ENCODE measurements at places on chromosomes 2 and 18. TPM values are rescaled to one million over a fixed set of nuclear protein-coding genes. Genes with fewer than 3 reads are reported as not detected.

DNA sequence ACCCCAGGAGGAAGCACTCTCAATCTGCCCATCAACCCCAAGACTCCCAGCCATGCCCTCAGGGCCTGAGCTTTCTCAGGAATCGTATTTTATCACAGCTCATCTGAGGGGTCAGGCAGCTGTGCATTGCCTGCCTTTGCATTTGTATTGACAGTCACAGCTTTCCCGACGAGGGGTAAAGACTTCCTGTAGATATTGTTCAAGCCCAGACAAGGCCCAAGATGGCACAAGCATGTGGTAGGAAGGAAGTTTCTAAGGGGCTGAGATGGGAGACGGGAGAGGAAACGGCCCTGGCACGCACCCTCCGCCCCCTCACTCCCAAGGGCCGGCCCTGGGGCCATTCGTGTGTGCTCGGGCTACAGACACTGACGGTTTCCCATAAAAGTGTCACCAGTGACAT lies 34.2 kb upstream of the PRLH start:
- no peak for DNase-seq
- no peaks in the 10 kb centered on the region for H3K4me1 ChIP-seq
- no peak overlapping the region for H3K4me3 ChIP-seq
- no peaks in the 10 kb centered on the region for H3K27me3 ChIP-seq

- H3K4me3 ChIP-seq, result no peak overlapping the region
- no peaks in the 10 kb centered on the region for H3K27me3 ChIP-seq
- peaks cover 41% of the 10 kb centered on the region for H3K36me3 ChIP-seq
- peak overlapping the region; percentile 46 for H3K27ac ChIP-seq
Observed at GRCh38 chr18:261398-262073, 6.3 kb downstream of the THOC1 start.

DNA sequence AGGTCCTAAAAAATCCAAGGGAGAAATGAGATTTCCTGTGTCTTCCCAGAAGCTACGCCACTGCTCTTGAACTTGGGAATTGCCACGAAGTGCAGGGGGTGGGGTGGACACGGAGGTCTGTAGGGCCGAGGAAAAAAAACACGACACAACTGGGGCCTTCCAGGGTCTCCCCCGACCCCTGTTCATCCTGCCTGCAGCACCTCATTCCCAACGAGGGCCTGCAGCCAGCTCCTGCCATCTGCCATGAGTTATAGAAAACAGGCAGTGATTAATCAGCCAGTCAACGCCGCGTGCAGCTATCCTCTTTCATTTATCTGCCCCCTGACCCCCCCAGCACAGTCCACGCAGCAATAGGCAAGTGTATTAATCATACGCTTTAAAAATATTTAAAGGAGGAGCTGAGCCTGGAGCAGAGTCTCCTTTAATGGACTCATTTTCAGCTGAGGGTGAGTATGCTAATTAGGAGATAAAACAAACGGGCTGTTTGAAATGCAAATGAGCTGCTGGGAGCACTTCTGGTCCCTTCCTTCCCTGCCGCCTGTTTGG lies 209.9 kb downstream of the TFCP2L1 start:
- H3K4me1 ChIP-seq, result peaks cover 4% of the 10 kb centered on the region
- H3K27me3 ChIP-seq, result peaks cover 6% of the 10 kb centered on the region
- peak; percentile 92 for DNase-seq
- H3K27ac ChIP-seq, result no peak overlapping the region
- no peaks in the 10 kb centered on the region for H3K36me3 ChIP-seq
- peak overlapping the region; percentile 20 for H3K4me3 ChIP-seq

Gene CDH2
- 267 TPM for total RNA-seq

DNA sequence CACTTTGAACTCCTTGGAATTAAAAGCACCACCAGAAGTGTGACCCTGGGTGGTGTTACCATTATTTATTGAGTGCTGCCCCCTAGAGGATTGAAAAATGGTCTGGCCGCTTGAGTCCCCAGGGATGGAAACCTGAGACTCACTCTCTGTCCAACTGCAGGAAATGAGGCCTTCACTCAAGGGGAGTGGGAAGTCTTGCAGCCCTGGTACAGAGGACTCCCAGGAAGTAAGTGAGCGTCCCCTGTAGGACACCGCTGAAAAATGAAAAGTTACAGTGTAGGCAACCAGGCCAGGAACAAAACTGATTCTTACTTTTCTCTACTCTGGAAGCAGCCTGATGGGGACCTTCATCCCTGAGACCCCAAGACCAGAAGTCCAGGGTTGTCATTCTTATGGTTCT lies 2.2 kb upstream of the NRP2 start:
- no peak overlapping the region for H3K4me3 ChIP-seq
- no peaks in the 10 kb centered on the region for H3K36me3 ChIP-seq
- no peaks in the 10 kb centered on the region for H3K27me3 ChIP-seq
- H3K27ac ChIP-seq, result no peak overlapping the region
- DNase-seq, result peak; percentile 90
- peaks cover 16% of the 10 kb centered on the region for H3K4me1 ChIP-seq

DNA sequence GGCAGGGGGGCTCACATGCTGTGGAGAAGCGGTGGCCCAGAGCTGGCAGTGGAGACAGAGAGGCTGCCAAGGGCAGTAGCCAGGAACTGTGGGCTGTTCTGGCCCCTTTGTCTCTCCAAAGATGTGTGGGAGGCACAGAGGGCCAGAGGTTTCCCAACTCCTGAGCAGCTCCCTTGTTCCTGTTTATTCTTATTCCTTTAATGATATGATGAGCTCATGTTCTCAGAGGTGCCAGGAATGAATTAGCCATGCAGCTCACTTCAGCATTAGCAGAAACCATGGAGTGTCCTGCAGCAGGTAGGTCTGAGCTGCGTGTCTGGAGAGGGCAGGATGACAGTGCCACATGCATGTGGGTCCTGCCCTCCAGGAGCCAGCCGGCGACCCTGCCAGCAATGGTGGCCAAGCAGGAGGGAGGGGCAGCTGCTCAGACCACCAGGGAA lies 77.9 kb upstream of the FZD7 start:
- no peaks in the 10 kb centered on the region for H3K36me3 ChIP-seq
- peaks cover 81% of the 10 kb centered on the region for H3K27me3 ChIP-seq
- H3K27ac ChIP-seq, result no peak overlapping the region
- H3K4me3 ChIP-seq, result no peak overlapping the region

Gene KCNIP3
- 3.6 TPM for total RNA-seq

GRCh38 chr2:33363325-33364298 lies 112.8 kb upstream of the RASGRP3 start:
- H3K27ac ChIP-seq, result no peak overlapping the region
- no peaks in the 10 kb centered on the region for H3K4me1 ChIP-seq
- DNase-seq, result no peak
- H3K4me3 ChIP-seq, result no peak overlapping the region

DNA sequence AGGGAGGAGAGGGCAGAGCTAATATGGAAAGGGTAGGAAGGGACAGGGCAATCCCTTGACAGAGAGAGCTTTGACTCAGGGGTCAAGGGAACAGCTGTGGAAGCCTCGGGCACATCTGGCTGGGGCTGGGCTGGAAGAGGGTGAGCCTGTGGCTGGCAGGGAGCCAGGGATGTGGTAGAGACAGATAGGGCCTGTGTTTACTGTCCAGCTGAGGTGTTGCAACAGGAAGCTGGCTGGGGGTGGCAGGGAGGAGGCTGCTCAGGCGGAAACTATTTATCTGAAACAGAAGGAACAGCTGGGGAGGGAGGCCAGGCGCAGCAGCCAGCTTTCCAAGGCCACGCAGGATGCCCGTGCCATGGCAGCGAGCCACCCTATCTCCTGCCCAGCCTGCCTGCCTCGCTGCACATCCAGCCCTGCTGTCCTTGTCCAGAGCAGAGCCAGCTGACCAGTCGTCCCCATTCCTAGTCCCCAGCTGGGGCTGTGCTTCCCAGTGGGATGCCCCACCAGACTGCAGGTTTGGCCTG lies 264.7 kb downstream of the CYP26B1 start:
- H3K36me3 ChIP-seq, result no peaks in the 10 kb centered on the region
- no peak overlapping the region for H3K4me3 ChIP-seq
- H3K27ac ChIP-seq, result no peak overlapping the region
- no peak for DNase-seq
- no peaks in the 10 kb centered on the region for H3K4me1 ChIP-seq

GRCh38 chr2:83143946-83144345 lies 1315.1 kb downstream of the SUCLG1 start:
- no peak overlapping the region for H3K27ac ChIP-seq
- H3K27me3 ChIP-seq, result no peaks in the 10 kb centered on the region
- DNase-seq, result no peak

GRCh38 chr2:170262806-170263205 lies 84.9 kb downstream of the MYO3B start:
- H3K27ac ChIP-seq, result no peak overlapping the region
- no peaks in the 10 kb centered on the region for H3K4me1 ChIP-seq
- DNase-seq, result no peak
- no peak overlapping the region for H3K4me3 ChIP-seq
- no peaks in the 10 kb centered on the region for H3K36me3 ChIP-seq

GRCh38 chr2:122736279-122736678 lies 980.8 kb downstream of the TSN start:
- H3K27me3 ChIP-seq, result no peaks in the 10 kb centered on the region
- H3K36me3 ChIP-seq, result no peaks in the 10 kb centered on the region
- peak; percentile 62 for DNase-seq

DNA sequence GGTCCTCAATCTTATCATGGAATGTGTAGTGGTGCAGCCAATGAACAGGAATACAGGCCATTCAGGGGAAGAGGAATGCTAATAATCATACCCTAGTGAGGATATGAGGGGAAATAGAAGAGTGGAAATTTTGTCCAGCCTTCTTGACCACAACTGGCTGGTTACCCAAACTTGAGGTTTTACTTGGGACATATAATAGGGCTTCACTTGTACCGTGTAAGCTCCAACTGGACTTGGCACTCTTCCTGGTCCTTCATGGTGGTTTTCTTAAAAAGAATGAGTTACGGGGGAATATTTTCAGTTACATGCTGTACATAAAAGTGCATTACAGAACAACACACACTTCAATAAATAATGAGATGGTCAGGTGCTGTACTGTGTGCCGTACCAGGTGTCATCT lies 234.9 kb upstream of the RASGRP3 start:
- H3K36me3 ChIP-seq, result peaks cover 8% of the 10 kb centered on the region
- peaks cover 8% of the 10 kb centered on the region for H3K4me1 ChIP-seq
- peak overlapping the region; percentile 28 for H3K27ac ChIP-seq
- peak; percentile 82 for DNase-seq
- H3K27me3 ChIP-seq, result no peaks in the 10 kb centered on the region

DNA sequence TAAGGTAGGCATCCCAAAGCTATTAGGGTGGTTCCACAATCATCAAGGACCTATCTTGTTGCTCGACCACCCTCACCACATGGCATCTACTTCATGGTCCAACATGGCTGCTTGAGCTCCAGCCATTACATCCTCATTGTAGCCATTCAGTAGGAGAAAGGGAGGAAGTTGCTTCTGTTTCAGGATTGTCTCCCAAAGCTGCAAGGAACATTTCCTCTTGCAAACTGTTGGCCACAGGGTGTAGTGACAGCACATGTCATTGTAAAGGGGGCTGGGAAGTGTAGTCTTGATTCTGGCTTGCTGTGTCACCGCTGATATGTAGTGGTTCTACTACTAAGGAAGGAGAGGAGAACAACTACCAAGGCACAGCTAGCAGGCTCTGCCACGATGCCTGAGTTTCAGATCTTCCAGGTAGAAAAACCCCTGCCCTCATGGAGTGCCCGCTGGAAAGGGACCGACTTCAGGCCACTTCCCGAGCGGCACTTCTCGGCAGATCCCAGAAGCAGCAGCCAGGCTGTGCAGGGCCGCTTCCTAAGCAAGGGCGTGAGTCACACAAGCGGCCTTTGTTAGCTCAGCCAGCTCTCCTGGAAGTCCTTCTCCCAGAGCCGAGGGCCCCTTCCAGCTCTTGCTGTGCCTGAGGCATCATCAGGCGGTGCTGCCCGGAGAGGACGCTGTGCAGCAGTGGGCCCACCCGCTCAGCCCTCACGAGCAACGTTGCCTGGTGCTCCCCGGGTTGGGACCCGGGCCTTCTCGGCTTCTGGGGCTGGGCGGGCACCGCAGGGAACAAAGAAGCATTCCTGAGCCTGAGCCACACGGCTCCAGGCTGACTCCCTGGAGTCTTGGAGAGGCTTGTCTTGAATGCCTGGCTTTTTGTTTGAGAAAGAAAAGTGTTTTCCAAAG lies 58.2 kb downstream of the HS6ST1 start:
- no peak for DNase-seq
- no peak overlapping the region for H3K27ac ChIP-seq
- no peaks in the 10 kb centered on the region for H3K4me1 ChIP-seq
- no peak overlapping the region for H3K4me3 ChIP-seq
- H3K36me3 ChIP-seq, result no peaks in the 10 kb centered on the region

Gene SLC9A4
- total RNA-seq, result not detected

DNA sequence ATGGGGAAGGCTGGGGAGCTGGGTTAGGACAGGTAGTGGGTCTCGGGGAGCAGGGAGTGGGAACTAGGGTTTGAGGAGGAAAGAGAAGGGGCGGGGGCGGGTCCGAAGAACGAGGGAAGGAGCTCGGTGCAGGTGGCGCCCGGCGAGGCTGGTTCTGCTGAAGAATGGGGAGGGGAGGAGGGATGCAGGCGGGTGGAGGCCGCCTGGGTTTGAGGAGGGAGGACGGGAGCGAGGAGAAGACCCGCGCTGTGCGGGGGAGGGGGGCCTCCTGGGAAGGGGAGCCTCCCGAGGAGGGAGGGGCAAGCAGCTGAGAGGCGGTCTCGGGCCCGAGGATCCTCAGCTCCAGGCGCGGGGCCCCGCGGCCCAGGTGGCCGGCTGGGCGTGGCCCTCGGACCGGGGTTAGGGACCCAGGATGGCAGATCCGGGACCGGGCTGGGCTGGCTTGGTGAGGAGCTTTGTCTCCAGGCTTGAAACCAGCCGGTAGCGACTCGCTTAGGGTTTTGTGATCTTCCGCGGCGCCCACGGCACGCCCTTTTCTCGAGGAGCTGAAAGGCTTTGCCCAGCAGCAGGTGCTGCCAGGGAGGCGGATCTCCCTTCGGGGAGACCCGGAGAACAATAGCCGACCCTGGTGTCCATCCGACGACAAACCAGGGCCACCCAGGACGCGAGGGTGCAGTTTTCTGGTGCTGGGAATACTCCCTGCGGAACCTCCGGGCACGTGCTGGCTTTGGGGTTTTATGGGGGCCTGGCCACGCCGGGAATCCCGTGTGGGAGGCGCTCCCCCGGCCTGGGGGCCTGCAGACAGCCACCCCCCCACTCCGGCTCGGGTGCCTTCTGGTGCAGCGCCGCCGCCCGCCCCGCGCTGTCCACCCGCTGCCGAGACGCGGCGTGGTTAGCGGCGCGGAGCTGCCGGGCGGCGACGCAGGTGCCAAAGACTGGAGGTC lies 1.4 kb downstream of the DPYSL5 start:
- H3K36me3 ChIP-seq, result no peaks in the 10 kb centered on the region
- H3K27ac ChIP-seq, result no peak overlapping the region
- peak overlapping the region; percentile 71 for H3K4me3 ChIP-seq
- peaks cover 92% of the 10 kb centered on the region for H3K27me3 ChIP-seq

Gene FABP1
- total RNA-seq, result not detected

Gene UGT1A5
- total RNA-seq, result not detected
